Activated T-cell treated with anti-CD3 and anti-CD28 coated beads for 1 hour (primary cell): ENCODE measurements at places on chromosomes 7 and 10.
A peak's percentile ranks its signal among the peaks of the same experiment; 100 is the strongest.

DNA sequence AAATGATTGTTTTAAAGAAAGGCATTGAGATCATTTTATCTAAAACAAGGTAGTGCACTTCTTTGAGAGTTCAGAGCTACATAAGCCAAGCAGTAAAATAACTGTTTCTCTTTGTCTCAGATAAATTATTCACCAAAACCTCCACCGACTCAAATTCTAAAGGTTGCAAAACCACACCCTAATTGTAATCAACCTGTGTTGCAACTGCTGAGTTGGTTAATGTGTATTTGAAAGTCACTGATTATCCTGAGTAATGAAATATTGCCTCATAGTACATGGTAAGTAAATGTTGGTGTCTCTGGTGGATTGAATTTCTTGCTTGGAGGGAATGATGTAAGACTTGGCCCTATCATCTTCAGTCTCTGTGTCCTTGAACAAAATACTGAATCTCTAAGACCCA lies 35.9 kb upstream of the CYP2C9 start:
- no peak for DNase-seq

GRCh38 chr7:70756789-70757188 lies 375.2 kb upstream of the GALNT17 start:
- no peak for DNase-seq

DNA sequence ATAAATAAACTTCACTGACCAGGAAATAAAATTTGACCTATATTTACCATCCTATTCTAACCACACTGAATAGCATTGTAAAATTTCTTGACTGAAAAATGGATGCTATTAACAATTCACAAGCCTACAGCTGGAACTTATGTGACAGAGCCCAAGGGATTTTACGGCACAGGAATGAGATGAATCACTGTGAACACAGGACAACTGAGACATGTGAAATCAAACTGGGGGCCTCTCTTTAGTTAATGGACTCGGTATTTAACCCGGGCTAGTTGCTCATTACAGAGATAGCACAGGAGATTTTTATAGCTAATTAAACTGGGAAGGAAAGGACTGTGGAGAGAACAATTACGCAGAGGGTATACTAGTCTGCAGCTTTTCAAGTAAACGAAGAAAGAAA lies 100.6 kb downstream of the MICU1 start:
- no peak for DNase-seq

DNA sequence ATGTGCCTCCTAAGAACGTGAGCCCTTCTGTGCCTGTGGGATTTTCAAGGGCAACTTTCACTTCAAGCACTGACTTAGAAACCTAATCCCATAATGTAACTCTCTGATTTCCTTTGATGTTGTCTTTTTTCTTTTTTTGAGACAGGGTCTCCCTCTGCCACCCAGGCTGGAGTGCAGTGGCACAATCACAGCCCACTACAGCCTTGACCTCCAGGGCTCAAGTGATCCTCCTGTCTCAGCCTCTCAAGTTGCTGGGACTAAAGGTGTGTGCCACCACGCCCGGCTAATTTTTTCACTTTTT lies 64.4 kb upstream of the GSDME start:
- no peak for DNase-seq

DNA sequence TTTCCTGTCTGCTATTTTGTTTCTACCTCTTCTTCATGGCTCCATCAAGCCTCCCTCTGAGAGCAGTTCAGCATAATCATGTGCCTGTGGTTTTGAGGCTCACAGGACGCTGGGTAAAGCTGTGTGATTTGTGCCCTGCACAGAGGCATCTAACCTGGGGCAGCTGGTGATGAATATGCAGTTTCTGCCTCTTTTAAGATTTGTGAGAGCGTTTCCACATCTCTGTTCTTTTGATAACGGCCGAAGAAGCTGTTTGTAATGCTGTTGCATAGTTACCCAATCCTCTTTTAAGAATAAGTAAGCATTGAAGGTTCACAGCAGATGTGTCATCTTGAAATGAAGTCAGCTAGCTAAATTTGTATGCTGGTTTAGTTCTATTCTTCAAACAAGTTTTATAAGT lies 45.2 kb downstream of the PNLIPRP3 start:
- DNase-seq = no peak

DNA sequence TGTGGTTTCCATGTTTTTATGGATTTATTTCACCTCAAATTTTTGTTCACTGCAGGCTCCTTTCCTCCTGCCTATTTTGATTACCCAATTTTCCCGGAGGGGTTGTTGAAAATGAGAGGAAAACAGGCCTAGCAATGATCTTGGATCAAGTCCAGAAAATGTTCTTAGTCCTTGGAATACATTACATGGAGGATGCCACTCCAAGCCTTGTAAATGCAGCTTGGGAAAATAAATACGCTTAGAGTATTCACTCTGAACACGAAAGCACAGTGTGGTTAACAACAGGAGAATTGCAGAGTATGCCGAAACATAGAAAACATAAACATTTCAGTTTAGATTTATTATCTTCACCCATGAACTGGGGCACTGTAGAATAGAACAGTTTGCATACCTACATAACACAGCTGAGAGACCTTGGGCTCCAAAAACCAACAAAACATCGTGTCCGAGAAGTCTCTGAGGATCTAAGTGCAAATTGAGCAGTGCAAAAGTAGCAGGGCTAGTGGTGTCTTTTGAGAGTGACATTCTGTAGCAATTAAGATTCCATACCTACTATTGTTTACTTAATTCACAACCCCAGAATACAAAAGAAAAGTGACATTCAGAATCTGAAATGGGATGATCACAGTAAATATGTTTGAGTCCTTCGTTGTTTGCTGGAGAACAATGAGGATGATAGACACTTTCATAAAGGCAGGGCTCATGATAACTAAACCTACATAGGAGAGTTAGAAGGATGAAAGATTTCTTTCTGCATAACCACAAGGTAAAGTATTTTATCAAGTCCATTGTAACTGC lies 7.6 kb upstream of the CD36 start:
- no peak for DNase-seq

- no peak for DNase-seq
Measured at GRCh38 chr7:85114342-85114741, 72.5 kb downstream of the SEMA3D start.

- DNase-seq = no peak
Measured at GRCh38 chr10:102781090-102781920, 37.6 kb downstream of the WBP1L start.

DNA sequence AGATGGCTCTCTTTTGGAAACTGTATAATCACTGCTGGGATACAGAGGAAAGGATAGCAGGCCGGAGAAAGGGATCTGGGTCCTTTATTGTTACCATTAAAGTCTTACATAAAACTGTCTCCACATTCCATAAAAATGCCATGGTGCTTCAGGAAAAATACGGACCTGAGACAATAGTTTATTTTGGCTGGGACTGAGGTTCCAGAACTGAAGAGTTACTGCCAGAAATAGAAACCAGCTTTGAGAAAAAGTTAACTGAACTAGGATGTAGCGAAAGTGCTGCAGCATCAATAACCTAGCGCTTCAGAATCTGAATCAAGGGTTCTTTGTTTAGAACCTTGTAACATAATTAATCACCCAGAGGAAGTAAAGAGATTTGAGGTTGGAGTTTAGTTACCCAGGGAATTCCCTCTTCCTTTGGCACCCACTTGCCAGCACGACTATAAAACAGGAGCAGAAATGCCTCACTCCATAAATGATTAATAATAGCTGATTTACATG lies 38.0 kb downstream of the MEOX2 start:
- DNase-seq = no peak

DNA sequence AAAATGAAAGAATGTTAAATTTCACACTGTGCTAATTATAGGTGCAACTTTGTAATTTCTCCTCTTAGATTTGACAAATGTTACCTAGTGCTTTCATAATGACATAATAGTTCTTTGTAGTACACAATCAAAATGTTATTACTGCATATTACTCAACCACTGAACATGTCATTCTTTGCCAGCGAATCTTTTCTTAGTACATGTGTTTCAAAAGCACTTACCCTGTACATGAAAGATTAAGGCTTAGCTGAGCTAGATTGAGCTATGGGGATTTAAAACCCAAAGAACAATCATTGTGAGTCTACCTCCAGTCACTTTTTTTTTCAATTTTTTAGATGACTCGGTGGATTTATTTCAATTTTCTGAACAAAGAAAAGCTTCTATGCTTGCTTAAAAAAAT lies 123.5 kb upstream of the FERD3L start:
- DNase-seq = no peak

DNA sequence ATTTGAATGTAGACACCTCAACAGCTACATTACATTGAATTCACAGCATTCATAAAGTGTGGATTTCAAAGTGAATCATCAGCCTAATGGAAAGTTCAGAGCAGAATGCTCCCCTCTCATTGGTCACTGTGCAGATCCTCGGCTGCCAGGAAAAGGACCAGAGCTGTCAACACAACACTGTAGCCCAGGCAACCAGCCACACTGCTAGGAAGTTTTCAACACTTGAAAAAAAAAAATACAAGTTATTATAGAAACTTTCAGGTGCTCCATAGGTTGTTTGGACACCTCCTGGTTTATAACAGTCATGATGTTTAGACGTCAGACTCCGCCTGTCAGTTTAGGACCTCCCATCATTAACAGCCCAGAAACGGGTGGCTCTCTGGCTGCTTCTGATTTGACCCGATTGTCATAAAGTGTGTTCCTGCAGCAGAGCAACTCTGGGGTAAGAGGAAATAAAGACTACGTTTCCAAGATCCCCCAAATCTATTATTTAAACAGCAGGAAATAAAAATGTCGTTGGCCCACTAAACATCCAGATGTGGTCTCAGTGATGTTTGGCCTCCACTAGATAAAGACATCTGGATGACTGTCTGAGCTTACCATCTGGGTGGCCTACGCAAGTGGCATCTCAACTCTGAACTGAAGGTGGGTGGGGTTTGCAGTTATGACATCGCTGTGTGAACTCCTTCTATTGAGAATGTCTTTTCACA lies 117.4 kb downstream of the CABCOCO1 start:
- no peak for DNase-seq

DNA sequence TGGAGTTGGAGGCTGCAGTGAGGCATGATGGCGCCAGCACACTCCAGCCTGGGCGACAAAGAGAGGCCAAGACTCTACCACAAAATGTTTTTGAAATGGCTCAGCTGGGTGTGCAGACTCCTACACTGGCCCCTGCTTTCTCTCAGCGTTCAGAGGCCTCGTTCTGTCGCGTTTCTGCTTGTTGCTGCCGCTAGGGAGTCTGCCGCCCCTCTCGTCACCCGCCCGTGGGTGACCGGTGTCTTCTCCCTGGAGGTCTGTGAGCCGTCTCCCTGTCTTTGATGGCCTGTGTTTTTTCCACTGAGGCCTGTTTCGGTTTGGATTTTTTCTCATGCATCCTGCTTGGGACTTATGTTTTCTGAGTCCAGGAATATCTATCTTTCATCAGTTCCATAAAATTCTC lies 23.6 kb upstream of the UNCX start:
- no peak for DNase-seq

DNA sequence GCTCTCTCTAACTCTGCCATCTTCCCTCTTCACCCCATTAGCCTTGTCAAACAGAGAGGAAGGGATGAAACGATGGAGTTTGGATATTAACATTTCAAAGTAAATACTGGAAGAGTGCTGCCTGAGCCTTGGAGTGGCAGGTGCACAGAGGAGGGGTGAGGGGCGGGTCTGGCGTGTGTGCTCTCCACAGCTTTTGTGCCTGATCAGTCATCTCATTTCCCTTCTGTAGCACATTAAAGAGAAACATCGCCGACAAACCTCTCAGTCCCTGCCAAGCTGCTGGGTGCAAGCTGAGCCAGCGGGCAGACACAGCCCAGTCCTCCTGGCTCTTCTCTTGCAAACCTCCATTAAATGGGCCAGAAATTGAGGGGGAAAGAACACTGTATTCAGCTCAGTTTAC lies 76.2 kb downstream of the SLIT1 start:
- DNase-seq = no peak

DNA sequence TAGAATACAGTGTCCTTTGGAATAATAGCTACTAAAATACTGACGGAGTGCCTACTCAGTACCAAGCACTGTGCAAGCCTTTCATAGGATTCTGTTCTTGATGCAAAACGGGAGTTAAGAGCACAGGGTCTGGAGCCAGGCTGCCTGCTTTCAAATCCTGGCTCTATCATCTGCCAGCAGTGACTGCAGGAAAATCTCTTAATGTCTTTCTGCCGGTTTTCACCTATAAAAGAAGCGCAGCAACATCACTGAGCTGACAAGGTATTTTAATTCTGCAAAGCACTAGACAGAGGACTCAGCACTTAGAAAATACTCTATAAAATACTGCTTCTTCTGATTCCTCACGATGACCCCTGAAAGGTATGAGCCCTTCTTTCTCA lies 659 bp downstream of the FIGNL1 start:
- DNase-seq = no peak

GRCh38 chr10:104040862-104041789 lies 44.6 kb downstream of the COL17A1 start:
- DNase-seq = no peak

GRCh38 chr7:101457001-101457750 lies 94.5 kb downstream of the COL26A1 start:
- DNase-seq = no peak

GRCh38 chr10:4623757-4624420 lies 202.1 kb upstream of the AKR1E2 start:
- DNase-seq = no peak

GRCh38 chr7:154746571-154747360 lies 256.2 kb downstream of the PAXIP1 start:
- DNase-seq = no peak

DNA sequence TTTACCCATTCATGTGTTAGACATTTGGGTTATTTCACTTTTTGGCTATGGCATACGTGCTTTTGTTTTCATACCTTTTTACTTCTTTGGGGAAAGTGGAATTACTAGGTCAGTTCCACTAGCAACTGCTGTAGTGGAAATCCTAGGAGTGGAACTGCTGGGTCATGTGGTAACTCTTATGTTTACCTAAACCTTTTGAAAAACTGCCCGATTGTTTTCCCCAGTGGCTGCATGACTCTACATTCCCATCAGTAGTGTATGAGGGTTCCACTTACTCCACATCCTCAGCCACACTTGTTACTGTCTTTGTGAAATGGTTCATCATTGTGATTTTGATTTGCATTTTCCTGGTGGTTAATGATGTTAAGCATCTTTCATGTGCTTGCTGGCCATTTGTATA lies 82.3 kb downstream of the TAX1BP1 start:
- DNase-seq = no peak

- no peak for DNase-seq
Measured at GRCh38 chr10:19014034-19014433, 34.6 kb upstream of the MALRD1 start.

- DNase-seq = no peak
Measured at GRCh38 chr7:157654350-157654749, 317.5 kb downstream of the DNAJB6 start.

GRCh38 chr10:127243490-127244272 lies 47.3 kb upstream of the INSYN2A start:
- DNase-seq = peak; percentile 5

DNA sequence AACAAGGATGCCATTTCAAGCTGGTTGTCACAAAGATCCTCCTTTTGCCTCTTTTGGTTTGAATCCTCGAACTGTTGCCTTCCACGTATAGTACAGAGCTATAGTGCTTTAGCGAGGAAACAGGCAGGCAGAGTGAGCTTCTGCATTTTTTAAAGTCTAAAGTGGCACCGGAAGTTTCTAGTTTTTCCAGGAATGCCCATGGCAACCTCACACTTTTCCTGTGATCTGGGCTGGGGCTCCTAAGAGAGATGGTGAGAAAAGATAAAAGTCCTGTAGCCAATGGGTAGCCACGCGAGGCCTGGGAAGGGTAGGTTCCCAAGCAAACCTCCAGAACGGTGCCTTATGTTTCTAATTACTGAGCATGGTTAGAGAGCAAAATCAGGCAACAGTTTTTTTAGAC lies 76.7 kb downstream of the CALD1 start:
- no peak for DNase-seq

GRCh38 chr7:125828153-125828700 lies 898.6 kb upstream of the POT1 start:
- no peak for DNase-seq

GRCh38 chr7:17140406-17140805 lies 158.0 kb upstream of the AHR start:
- DNase-seq = no peak
